ENCODE measurements at places on chromosomes 4 and X.
A peak's percentile ranks its signal among the peaks of the same experiment; 100 is the strongest.

DNA sequence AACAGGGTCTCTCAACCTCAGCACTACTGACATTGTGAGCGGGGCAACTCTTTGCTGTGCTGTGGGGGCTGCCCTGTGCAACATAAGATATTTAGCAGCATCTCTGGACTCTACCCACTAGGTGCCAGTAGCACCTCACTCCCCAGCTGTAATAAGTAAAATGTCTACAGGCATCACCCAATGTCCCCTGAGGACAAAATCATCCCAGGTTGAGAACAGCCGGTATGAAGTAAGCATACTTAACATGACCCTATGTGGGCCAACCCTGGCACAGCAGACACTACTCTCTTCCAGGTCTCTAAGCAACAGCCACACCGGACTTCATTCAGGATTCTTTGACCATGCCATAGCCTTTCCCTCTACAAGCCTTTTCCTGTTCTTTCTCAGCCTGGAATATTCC, 10.5 kb upstream of the MGST2 start:
- no peak for DNase-seq

DNA sequence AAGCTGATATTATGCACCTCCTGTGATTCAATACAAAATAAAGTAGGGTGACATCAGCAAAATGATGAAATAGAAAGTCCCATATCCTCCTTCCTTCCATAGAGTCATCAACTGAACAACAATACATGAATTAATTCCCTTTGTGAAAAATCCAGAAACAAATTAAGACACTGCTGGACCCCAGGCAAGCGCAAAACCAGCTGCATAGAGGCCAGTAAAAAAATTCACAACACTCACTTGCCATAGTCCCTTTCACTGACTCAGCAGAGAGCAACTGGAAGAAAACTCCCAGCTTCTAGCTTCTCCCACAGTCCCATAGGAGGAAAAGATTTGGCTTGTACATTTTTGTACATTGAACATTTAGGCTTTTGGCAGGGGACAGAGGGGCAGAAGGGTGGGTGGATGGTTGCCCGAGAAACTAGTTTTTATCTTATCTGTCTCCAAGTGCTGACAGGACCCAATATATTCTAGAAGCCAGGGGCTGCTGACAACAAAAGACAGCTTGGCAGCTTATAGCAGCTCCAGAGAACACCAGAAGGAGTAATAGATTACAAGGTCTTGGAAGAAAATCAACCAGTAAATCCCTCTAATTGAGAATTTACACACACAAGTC, 124.6 kb downstream of the NDST3 start:
- DNase-seq, result no peak

- no peak for DNase-seq
Observed at GRCh38 chrX:25004040-25004439, 11.7 kb downstream of the ARX start.

- DNase-seq, result peak; percentile 75
Observed at GRCh38 chr4:86934771-86935565, at the start of gene AFF1. Gene AFF1, plus strand, starts transcription at chr4:86935011. Its CDS starts 13,523 bp downstream, at chr4:86948534.

DNA sequence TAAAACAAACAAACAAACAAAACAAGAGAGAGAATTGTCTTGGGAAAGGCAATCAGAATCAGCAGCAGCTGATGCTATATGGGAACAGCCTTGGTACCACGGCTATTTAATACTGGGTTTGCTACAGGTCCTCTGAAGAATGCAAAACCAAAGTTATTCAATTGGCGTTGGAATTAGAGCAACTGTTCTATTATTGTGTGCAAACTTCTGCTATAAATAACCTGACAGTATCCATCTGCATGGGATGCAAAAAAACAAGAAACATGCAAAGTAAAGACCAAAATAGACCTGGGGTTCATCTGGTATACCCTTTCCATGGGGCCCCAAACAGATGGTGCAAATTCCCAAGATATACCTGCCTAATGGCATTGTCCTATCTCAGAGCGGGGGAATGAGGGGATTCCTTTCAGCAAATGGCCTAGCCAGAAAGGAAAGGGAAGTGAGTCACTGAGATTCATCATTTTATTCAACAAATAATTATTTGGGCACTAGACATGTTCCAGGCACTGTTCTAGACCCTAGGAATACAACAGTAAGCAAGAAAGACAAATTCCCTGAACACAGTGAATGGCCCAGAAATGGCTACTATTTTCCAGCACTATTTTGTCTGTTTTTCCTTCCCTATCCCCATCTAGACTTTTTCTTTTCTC, 268.9 kb downstream of the FBXW7 start:
- DNase-seq, result no peak

GRCh38 chr4:150079081-150079581, 886 bp downstream of the DCLK2 start:
- DNase-seq, result no peak

DNA sequence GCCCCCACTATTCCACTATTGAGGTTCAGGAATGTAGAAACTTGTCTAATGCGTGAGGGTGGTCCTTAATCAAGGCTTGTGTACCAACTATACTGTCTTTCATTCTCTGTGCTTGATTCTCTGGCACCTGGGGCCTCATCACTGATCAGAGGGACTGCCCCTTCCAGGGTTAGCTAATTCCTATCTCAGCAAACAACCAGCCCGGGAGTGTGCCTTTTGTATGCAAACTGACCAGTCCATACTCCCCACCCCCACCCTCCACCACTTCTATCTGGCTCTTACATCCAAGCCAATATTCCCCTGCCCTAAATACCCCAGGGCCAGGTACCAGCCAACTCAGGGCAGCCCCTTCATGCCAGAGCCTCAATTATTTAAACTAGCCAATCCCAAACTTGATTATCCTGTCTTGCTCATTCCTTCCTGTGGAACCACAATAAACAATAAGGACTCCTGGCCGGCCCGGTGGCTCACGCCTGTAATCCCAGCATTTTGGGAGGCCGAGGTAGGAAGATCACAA, 59.3 kb downstream of the FTHL17 start:
- DNase-seq, result no peak

DNA sequence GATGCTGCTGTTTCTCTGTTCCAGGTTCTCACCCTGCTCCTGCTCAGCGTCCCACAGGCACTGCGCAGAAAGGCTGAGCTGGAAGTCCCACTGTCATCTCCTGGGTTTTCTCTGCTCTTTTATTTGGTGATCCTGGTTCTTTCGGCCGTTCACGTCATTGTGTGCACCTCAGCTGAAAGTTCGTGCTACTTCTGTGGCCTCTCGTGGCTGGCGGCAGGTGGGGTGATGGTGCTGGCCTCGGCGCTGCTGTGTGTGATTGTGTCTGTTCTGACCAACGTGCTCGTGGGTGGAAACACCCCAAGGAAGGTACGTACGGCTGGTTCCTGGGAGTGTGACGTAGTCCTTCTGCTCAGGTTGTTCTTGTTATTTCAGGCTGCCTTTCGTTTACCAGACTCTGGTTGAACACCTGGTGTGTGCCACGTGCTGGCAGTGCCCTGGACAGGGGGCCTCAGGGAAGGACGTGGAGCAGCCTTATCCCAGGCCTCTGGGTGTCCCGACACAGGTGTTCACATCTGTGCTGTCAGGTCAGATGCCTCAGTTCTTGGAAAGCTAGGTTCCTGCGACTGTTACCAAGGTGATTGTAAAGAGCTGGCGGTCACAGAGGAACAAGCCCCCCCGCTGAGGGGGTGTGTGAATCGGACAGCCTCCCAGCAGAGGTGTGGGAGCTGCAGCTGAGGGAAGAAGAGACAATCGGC, 22.8 kb downstream of the PIGG start:
- DNase-seq, result no peak

GRCh38 chr4:109233570-109233969, 68.9 kb downstream of the COL25A1 start:
- DNase-seq, result no peak

- DNase-seq, result no peak
Observed at GRCh38 chrX:107629540-107629909, 1.2 kb downstream of the PRPS1 start.

DNA sequence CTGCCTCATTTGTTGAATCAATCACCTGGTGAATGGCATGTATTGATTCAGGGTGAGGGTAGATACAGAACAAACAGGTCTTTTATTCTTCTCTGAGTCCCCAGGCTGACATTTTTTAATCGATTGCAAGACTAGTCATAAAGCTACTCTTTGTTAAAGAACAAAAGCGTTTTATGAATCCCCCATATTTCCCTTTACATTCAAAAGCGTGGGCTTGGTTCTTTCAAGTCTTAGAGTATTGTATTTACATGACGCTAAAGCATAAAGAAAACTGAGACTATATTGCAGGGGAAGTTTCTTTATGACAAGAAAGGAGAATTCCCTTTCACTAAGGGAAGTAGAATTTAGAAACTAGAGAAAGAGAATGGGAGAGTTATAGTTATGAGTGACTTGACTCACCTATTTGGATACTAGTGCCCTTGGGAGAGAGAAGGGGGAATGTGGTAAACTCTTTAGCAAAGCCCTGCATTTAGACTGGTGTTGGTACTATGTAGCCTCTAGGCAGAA, 69.3 kb upstream of the PDE5A start:
- no peak for DNase-seq

DNA sequence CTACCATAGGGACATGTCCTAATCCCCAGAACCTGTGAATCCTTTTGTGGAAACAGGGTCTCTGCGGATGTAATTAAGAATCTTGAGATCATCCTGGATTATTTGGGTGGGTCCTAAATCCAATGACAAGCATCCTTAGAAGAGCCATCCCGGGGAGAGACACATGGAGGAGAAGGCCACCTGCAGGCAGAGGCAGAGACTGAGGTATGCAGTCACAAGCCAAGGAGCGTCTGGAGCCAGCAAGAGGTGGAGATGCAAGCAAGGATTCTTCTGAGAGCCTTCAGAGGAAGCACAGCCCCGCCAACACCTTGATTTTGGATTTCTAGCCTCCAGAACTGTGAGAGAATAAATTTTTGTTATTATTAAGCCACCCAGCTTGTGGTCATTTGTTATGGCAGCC, 13.8 kb upstream of the FAT1 start:
- DNase-seq, result no peak

- no peak for DNase-seq
Observed at GRCh38 chrX:129957241-129958082, 25.0 kb upstream of the BCORL1 start.

- DNase-seq, result no peak
Observed at GRCh38 chr4:134388351-134388750, 186.8 kb upstream of the PABPC4L start.

- DNase-seq, result no peak
Observed at GRCh38 chrX:19535476-19535875, 20.2 kb upstream of the MAP3K15 start.

- DNase-seq, result no peak
Observed at GRCh38 chr4:85543832-85544231, 68.9 kb downstream of the ARHGAP24 start.

DNA sequence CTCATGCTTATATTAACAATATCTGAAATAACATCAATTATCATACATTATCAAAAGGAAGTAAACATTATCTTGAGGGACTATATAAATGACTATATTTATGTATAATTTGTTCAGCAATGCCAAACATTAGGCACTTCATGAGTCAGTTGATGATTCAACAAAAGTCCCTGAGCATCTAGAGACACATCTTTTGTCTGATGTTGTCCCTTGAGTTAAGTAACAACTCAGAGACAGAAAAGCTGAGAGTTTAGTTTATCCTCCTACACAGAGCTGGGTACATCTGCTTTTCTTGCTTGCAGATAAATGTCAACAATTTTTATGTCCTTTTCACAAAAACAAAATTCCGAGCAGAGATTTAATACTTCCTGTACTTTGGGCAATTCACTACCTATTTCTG, 311.1 kb downstream of the INPP4B start:
- no peak for DNase-seq

DNA sequence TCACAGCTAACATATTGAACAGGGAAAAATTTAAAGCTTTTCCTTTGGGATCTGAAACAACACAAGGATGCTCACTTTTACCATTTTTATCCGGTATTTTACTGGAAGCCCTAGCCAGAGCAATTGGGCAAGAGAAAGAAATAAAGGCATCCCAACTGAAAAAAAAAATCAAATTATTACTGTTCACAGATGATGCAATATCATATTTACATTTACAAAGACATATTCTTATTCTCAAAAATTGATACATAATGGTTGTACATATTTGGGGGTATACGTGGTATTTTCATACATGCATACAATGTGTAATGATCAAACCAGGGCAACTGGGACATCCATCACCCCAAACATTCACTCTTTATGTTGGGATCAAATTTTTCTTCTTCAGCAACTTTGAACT, 337.0 kb upstream of the SLC7A11 start:
- no peak for DNase-seq

DNA sequence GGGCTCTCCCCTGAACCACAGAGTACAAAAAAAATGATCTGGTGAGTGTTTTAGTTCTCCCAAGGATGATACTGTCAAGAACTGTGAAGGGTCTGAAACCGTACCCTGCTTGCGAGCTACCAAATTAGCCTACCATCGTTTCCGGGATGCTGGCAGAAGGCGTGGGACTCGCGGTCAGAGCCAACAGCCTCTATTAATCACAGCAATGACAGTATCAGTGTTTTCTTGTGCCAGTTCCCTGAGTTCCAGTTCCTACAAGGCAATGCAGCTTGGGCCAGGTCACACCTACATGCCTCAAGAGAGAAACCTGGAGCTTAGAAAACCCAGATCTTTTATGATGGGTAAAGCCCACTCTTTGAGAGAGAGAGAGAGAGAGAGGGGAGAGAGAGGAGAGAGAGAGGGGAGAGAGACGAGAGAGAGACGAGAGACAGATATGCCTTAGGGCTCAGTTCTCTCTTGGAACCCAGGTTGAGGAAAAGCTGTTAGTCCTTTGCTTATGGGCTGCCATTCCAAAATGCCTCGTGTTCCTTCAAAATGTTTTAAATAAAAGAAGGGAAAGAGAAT, 327.8 kb downstream of the ARHGAP10 start:
- DNase-seq, result no peak

- no peak for DNase-seq
Observed at GRCh38 chrX:148537556-148538182, 37.3 kb downstream of the AFF2 start.

GRCh38 chr4:83692028-83692427, 156.1 kb downstream of the GPAT3 start:
- no peak for DNase-seq
